ENCODE measurements at places on chromosomes 11 and 22.

DNA sequence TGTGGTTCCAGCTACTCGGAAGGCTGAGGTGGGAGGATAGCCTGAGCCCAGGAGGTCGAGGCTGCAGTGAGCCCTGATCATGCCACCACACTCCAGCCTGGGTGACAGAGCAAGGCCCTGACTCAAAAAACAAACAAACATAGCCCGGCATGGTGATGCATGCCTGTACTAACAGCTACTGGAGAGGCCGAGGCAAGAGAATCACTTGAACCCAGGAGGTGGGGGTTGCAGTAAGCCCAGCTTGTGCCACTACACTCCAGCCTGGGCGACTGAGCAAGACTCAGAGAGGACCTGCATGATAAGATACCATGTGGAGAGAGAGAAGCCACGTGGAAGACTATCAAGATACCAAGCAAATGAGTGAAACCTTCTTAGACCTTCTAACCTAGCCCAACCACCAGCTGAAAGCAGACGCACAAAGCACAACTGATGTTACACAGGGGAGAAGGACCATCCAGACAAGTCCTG, 36.1 kb downstream of the AMBRA1 start:
- no peak for DNase-seq

DNA sequence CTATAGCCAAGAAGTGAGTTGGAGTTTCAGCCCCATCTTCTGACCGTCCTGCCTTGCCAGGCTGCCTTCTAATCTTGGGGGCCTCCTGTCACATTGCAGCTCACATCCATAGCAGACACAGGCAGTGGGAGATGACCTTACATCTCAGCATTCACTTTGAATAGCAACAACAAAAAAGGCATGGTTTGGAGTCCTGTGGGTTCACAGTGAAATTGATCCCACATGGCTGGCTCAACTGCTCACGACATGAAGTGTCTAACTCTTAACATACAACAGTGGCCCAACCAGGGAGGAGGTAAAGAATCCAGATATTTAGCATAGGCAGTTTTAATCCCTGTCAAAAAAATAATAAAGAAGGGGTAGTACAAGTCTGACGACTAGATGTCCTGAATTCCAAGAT, 38.1 kb downstream of the DBX1 start:
- DNase-seq = no peak

DNA sequence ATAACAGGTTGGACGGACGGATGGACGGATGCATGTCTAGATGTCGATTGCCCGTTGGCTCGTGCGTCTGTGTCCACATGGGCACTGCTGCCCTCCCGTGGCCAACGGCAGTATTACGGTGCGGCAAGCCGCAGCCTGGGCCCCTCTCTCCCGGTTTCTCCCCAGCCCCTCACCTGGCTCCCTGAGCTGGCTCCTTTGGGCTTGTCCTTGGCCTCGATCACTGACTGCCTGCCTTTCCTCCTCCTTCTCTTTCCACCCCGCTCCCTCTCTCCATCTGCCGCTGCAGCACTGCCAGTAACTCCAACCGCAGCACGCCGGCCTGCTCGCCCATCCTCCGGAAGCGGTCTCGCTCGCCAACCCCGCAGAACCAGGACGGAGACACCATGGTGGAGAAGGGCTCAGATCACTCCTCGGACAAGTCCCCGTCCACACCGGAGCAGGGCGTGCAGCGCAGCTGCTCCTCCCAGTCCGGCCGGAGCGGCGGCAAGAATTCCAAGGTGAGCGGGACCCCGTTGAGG, 77.3 kb downstream of the SCN3B start:
- peak; percentile 90 for DNase-seq

GRCh38 chr11:2728663-2729332, 29.0 kb upstream of the KCNQ1OT1 start:
- DNase-seq = no peak

DNA sequence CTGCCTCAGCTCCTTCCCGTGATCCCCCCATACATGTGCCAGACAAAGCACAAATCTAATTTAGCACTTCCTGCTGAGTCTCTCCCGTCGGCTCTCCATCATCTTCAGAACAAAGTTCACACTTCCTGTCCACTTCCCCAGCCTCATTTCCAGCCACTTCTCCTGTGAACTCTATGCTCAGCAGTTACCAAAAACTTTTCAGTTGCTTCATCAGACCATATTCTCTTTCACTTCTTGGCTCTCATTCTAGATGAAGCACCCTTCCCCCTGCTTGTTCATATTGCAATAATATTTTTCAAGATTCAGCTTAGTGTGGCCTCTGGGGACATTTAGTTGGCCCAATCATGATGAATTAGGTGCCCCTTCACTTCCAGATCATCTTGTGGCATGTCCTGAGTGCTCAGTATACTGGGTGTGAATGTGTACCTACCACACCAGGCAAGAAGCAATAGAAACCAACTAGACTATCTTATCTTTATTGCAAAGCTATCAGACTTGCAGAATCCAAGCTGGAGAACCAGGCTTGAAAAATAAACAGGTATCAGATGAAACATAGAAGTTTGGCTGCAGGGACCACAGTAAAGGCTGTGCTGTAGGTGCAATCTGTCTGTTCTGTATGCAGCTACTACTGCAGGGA, 115.8 kb downstream of the NXPE2 start:
- no peak for DNase-seq

DNA sequence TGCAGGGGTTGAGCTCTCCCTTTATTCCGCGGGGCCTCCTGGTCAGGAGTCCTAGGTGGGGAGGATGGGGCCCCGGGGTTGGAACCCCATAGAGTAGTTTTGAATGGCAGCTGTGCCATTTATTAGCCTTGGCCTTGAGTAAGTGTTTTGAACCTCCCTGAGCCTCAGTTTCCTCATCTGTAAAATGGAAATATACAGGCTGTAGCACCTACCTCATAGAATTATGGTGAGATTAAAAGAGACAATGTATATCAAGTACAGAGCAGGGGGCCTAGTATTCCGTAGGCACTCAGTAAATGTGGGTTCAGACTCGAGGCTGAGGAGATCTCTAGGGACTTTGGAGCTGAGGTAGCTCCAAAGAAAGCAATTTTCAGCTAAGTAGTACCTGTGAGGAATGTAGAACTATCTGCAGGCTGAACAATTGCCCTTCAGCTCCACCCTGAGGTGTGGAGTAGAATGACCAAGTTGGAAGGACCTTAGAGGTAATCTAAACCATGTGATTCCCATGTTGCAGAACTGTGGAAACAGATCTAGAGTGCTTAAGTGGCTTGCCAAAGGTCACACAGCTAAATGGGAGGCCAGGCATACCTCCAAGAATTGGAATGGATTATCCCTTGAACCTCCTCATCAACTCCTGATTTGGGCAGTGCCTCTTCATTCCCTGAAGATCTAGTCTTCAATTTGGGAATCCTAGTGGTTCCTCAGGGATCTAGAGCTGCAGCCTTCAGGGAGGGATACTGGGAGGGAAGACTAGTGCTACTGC, 682 bp downstream of the PGAP2 start:
- DNase-seq = no peak

- no peak for DNase-seq
Observed at GRCh38 chr11:131041331-131042040, 125.2 kb upstream of the SNX19 start.

DNA sequence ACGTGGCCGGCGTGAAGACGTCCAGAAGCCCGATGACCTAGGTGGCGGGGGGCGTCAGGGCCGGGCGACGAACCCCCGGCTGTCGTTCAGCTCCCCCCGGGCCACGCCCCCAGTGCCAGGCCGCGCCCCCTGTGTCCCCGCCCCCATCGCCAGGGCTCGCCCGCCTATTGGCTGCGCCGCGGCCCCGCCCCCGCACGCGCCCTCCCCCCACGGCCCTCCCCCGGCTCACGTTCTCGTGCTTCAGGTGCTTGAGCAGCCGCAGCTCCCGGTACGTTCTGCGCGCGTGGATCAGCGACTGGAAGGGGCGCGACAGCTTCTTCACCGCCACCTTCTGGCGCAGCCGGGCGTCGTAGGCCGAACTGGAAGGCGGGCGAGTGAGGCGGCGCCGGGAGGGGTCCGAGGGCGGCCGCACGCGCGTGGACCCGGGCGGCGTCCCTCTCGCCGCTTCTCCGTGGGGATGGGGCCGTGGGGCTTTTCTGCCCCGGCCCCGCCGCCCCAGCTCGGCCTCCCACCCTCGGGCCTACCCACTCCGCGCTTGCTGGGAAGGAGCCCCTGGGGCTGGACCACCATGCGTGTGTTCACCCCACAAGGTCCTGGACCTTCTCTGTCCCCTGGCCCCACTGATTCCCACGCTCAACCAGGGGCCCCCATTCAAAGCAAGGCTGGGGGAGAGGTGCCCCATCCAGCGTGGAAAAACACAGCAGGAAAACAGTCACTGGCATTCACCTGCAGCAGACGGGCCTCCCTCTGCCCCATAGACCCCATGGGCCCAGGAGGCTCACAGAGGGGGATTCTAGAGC, 2.4 kb downstream of the MAPK11 start:
- peak; percentile 83 for DNase-seq

DNA sequence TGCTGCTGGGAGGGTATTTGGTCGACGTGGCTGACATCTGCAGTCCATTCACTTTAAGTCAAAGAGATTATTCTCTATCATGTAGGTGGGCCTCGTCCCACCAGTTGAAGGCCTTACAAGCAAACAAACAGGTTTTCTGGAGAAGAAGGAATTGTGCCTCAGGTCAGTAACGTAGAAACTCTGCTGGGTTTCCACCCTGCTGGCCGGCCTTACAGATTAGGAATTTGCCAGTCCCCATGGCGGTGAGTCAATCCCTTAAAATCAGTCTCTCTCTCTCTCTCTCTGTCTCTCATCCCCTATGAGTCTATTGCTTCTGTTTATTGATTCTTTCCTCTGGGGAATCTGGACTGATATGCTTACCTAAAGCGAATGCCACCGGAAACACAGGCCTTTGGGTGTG, 75.4 kb upstream of the FGF3 start:
- DNase-seq = no peak

DNA sequence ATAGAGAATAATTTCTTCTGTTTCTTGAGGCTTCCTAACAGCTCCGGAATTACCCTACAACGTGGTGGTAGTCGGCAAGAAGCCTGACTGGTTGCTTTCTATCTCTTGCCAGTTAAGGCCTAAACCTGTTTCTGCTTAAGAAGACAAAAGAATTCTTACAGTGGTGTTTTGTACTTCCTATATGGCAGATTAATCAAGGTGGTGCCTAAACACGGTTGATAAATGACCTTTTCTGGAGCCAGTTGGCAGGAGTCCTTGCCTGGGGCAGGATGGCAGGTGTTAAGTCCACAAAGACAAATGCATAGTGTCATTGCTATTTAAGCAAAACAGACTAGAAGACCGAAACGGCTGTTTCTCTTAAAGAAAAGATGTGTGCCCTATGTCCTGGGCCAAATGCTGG, 9.9 kb downstream of the GVQW3 start:
- DNase-seq = no peak

DNA sequence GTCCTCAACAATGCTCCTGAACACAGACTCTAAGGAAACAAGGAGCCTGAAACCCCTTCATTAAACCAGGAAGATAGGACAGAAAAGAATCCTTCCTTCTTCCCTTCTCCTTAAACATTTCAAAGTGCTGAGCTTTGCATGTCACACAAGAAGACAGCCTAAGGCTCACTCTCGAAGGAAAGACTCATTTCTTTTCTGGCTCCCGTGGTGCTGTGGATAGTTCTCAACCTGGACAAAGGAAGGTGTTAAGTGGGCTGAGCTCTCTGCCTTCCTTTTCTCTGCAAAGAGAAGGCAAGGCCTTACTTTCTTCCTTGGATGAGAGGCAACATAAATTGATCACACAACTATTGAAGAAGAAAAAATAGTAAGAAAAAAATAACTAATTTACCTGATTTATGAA, 452.4 kb upstream of the DDI1 start:
- DNase-seq = no peak

GRCh38 chr11:34235591-34236071, 122.2 kb downstream of the ABTB2 start:
- DNase-seq = no peak

DNA sequence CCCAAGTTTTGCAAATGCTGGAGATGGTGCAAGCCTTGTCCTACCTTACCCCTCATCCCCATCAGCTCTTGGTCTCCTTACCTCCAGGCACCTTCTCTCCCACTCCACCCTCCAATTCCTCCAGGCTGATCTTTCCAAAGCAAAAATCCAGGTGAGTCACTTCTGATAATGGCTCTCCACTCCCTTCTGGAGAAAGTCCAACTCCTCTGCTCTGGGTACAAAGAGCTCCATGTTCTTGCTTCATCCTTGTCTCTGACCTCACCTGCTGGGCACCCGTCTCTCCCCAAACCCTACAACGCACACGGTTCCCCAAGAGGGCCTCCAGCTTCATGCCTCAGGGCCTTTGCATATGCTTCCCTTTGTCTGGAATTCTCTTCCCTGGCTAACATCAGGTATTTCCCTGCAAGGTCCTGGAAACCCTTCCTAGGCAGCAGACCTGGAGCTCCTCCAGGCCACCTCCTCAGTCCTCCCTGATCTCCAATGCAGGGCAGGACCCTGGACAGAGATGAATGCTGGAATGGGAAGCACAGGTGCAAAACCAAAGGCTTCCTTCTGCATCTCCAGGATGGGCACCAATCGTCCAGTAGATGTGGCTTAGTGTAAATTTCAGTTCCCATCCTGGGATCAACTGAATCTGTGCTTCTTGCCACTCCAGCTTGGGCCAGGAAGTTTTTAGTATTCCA, 22.7 kb downstream of the IFT27 start:
- DNase-seq = no peak

DNA sequence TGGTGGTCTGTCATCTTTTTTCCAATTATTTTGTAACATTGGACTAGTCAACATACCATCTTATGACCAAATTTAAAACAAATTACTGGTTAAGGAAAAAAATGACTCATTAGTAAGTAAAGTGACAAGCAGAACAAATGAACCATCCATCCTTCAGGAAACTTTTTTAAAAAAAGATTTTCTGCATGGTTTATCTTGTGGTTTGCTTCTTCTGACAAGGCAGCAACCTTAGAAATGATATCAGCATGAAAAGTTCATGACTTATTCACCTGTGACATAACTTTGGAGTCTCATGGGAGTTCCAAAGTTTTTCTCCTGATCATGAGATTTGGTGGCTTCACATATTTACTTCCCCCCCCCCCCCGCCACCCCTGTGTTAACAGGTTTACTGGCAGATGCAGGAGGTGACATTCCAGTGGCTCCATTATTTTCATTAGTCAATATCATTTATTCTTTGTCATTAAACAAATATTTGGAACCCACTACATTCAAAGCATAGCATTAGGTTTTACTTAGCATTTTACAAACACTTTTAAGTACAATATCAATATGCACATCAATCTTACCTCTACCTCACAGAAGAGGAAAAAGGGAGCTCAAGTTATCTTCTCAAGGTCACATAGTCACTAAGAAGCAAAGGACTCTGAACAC, 40.7 kb downstream of the DCUN1D5 start:
- no peak for DNase-seq
